ENCODE measurements at places on chromosomes 7 and 10. TPM values are rescaled to one million over a fixed set of nuclear protein-coding genes. Genes with fewer than 3 reads are reported as not detected.

Gene FEZF1
- total RNA-seq, result not detected

Gene C1QL3
- not detected for total RNA-seq

DNA sequence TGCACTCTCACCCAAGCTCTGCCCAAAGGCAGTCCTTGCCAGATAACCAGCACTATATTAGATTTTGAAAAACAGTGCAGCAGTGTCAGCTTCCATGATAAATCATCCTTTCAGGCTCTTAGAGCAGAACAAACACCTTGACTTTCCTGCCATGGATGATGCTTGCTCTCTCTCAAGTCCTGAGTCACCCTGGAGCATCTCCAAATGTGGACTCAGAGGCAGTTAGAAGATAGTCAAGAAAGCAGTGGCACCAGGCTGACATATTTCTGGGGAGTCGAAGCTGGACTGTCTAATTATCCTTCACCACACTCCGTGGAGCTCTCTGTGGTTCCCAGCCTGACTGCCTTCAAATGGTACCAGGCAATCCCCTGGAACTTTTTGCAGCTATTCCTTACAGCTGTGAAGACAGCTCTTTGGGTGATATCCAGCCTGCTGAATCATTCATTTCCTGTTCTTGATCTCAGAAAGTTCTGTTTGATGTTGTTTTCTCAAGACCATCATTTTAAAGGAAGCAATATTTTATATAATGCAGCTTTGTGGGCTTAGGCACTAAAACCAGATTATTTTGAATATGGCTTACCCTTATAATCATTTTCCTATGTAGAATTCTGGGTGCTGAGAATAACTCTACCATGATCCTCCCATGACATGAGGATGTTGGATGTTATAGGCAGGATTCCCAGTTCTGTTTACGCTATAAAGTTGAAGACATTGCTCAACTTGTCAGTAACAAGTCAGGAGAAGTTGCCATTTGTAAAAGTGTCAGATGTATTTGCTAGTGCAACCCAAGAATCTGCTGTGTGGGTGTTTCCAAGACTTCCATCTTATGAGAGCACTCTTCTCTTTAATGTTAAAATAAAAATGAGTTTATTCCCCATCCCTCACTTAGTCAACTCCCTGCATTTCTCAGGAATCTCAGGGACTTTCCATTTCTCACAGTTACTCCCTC, 233.8 kb downstream of the C7orf25 start:
- DNase-seq, result peak; percentile 20

- DNase-seq, result no peak
These were observed 112.8 kb downstream of the KLF6 start for GRCh38 chr10:3672220-3672619.

GRCh38 chr10:70191161-70191971, 21.1 kb upstream of the SAR1A start:
- DNase-seq, result no peak

GRCh38 chr10:3785851-3786271, 852 bp upstream of the KLF6 start:
- DNase-seq, result peak; percentile 56

DNA sequence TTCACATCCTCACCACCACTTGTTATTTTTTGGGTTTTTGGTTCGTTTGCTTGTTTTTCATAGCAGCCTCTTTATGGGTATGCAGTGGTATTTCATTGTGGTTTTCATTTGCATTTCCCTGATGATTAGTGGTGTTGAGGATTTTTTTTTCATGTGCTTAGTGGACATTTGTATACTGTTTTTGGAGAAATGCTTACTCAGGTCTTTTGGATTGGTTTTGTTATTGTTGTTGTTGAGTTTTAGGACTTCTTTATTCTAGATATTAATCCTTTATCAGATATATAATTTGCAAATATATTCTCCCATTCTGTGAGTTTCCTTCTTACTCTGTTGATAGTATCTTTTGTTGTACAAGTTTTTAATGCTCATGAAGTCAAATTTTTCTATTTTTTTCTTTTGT, 42.8 kb downstream of the GAD2 start:
- no peak for DNase-seq

Data from Caki2 (cell line).